ENCODE measurements at places on chromosomes 1 and 21.

GRCh38 chr1:31507221-31507620 is 69.1 kb upstream of the TINAGL1 start:
- DNase-seq: no peak

- DNase-seq: no peak
Measured at GRCh38 chr1:184941410-184941733, 32.9 kb downstream of the NIBAN1 start.

DNA sequence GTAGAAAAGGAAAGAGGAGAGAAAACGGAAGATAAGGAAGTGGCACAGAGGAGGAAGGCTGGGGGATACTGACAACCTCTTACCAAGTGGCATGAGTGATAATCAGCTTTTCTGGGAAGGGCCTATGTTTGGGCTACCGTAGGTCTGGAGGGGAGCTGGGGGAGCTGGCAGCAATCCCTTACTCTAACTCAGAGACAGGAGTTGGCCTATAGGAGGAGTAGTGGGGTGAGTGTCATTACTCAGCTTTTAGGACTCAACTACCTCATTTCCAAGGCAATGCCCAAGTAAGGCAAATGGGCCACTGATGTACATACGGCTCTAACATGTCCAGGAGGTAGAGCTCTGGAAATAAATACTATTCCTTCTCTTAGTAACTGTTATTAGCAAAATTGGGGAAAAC is 48.7 kb upstream of the DMRTA2 start:
- DNase-seq: no peak

DNA sequence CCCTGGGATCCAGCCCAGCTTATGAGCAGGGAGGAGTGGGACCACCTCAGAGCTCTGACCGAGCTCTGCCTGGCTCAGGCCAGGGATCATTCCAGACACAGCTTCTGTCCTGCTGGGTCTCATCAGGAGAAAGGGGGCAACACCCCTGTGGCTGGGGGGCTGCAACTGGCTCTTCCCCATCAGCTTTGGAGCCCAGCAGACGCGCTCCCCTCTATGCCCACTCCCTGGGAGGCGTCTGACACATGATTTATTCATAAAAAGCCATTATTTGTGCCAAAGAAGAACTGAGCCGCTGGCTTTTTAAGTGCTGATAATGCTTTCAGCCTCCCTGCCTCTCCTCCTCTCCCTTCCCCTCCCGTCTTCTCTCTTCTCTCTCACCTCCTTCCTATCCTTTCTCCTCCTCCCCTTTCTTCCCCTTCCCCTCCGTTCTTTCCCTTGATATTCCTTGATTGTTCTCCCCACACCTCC is 25.0 kb downstream of the FOXO6 start:
- no peak for DNase-seq

DNA sequence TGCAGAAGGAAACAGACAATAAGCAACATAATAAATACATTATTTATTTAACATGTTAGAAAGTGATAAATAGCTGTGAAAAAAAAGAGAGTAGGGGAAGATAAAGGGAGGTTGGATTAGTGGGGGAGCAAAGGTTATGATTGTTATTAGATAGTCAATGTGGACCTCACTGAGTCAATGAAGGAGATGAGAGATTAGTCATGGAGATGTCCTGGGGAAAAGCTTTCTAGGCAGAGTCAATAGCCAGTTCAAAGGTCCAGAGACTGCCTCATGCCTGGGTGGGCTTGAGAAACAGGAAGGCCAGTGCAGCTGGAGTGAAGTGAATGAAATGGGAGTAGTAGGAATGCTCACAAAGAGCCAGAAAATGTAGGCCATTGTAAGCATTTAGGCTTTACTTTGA is 187.1 kb upstream of the CACYBP start:
- DNase-seq: no peak

DNA sequence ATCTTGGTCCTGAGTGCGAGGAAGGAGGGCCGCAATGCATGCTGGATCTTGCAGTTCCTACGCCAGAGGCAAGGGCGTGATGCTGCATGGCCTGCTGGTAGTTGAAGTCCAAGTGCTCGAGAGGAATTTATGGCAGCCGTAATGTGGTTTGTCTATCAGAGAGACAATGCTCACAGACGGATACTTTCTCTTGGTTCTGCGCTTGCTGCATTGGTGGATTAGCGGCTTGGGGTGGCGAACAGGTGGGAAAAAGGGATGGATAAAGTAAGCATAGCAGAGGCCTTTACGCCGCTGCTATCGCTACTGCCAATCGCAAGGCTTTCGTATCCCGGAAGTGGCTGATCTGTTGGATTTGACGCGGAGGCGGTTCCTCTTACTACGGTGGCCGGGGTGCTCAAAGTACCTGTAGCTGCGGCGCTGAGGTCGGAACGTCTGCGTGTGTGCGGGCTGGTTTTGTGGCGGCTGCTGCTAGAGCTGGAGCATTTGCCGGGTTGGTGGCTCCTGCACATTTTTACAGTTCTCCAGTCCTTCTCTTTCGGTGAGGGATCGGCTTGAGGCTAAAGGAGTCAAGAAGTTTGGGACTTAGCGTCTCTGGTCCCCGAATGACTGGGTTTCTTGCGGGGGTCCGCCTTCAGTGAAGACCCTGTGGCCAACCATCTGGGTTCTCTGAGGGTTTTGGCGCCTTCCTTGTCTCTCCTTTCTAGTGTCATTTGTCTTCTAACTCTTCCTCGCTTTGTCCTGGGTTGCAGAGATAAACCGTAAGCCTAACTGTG is at the start of gene ATG4C:
TSS of gene ATG4C (plus strand) at position 397 of the 773 bp plus-strand sequence. CDS start 19,655 bp downstream, outside the sequence.
- peak; percentile 82 for DNase-seq

- DNase-seq: no peak
Measured at GRCh38 chr1:229411434-229412055, 22.3 kb downstream of the ACTA1 start.
